Fibroblast of skin of right biceps (primary cell): ENCODE measurements at places on chromosomes 4 and X.

DNA sequence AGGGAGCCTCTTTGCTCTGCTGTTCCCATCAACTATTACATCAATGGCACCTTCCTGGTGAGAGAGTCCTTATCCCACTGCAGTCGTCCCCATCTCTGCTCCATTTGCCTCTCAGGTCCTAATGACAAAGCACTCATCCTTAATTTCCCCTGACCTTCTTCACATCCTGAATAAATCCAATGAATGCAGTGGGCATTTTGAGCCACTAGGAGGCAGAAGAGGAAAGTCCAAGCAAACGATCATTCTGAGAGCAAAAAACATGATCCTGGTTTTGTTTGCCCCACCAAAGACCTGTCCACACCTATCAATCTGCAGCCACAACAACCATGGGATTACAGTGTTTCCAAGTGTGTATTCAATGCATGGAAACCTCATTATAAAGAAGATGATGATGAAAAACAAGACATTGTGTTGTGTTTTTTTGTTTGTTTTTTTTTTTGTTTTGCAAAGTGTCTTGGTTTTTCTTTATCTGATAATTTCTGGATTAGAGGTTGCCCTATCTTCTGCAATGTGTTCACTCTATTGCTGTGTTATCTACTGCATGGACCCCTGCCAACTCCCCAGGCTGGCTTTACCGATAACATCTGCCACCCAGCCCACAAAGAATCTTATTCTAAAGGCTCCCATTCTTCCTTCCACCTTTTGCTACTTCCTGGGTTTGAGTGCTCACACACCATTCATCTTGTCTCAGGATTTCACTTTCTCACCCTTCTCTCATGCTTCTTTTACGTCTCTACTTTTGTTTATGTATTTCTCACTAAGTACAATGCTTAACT, 207.2 kb downstream of the NLGN4X start:
- peak; percentile 19 for DNase-seq

DNA sequence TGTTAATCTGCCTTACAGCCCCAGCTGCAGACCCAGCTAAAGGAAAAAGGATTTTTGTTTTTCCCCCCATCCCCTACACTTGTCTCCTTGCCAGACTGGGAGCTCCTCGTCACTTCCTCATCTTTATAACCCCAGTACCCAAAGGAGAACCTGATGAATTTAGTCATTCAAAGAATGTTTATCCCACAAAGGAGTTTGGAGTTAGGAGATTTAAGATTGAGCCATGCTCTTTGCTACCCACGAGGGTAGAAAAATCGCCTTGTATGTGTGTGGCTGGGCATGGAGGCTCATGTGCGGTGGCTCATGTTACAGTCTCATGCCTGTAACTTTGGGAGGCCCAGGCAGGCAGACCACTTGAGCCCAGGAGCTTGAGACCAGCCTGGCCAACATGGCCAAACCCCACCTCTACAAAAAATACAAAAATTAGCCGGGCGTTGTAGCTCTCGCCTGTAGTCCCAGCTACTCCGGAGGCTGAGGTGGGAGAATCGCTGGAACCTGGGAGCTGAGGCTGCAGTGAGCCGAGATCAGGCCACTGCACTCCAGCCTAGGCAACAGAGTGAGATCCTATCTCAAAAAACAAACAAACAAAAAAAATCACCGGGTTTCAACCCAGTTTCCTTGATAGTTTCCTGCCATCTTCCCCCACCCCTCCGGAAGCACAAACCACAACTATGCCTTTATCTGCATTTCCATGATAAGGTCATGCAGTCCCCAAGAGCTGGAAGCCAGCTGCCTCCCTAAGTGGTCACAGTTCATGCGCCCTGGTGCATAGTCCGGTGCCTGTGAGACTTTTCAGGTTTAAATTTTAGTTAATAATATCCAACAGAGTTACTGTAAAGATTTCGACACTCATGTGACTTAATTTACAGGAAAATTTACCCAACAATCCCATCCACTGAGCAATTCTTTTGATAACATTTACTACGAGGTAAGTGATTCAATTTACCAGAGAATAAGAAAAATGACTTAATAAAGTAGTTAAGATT, 1.5 kb downstream of the CFAP97 start:
- peak; percentile 54 for DNase-seq

GRCh38 chr4:4315461-4316149, 25.6 kb downstream of the ZBTB49 start:
- DNase-seq, result no peak

GRCh38 chr4:11805842-11806241, 377.1 kb upstream of the HS3ST1 start:
- DNase-seq, result no peak

DNA sequence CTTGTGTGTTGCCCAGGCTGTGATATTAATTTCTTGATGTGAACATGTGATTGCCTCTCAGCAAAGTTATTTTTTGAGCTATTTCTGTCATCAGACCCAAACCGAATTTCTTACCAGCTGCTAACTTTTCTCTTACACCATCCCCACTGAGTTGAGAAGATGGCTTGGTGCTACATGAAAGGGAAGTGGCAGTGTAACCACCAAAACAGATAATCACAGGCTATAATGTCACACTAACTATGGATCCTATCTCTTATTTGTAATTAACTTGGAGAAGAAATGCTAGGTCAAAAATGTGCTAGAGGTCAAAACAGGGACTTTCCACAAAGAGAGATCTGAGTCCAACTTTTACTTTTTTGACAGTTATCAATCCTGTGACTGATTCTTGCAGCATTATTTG, 43.8 kb downstream of the ELOVL6 start:
- DNase-seq, result no peak

DNA sequence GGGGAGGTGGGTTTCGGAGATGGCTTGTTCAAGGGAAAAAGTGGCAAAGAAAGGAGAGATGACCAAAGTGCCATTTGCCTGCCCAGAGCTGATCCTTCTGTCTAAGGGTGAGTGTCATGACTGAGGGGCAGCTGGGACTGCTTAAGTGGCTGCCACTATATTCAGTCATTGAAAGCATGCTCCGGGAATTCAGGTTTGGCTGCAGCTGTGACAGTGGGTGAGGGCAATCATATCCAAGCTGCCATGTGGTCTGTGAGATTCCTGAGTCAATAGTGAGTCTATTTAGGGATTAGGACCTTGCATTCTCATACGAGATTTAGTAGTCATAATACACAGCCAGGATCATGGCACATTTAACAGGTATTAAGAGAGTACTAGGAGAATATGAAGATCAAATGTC, 138.8 kb upstream of the BANK1 start:
- DNase-seq, result no peak

DNA sequence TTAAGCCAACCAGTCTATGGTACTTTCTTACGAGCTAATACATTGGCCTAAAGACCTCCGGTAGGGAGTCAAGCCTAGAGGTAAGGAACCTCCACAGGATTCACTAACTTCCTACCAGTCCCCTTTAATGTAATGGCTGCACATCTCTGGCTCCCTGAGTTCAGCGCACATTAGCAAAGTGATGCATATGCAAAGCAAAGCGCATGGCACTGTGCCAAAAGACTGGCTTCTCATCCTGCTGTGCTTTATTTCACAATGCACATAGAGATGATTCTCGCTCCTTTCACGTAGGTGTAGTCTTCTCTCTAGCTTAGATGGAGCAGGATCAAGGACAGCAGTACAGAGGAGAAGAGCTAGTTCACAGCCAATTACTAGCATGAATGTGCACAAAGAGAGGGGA, 14.6 kb upstream of the CLTRN start:
- DNase-seq, result peak; percentile 10

DNA sequence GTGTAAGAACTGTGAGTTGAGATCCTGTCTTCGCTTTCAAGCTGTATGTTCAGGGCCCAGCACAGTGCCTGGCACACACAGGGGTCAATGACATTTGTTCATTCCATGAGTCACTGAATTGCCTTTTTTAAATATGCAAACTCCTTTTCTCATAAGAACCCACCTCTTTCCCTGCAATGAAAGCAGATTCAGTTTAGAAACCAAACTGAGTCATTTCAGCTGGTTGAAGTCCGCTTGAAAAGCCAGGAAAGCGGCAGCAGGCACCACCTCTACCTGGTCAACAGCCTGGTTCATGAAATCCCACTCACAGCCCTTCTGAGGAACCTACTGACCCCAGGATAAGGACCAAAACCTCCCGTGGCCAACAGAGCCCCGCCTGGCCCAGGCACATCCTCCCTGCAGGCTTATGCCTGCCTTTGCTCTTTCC, 4.5 kb upstream of the C1QTNF7 start:
- DNase-seq, result no peak

DNA sequence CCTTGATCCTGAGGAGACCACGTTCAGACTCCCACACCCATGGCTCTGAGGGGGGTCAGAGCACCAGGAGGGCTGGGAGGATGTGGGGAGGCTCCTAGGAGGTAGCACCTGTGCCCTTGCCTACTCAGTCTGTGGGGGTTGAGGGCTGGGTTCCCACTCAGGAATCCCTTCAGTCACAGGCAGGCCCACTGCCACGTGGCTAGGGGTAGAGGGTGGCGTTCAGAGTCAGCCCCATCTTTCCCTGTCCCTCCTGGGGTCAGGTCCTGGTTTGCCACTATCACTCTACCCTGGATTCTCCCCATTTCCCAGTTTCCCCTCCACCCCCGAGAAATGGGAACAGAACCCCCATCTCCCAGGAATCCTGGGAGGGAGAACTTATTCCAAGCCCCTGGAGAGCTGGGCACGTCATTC, 111.3 kb downstream of the PSAPL1 start:
- DNase-seq, result no peak

GRCh38 chr4:1784789-1785591, 8.1 kb upstream of the FGFR3 start:
- no peak for DNase-seq

GRCh38 chr4:180280076-180280475, 1963.1 kb upstream of the TENM3 start:
- DNase-seq, result no peak

GRCh38 chr4:183335369-183335940, 13.2 kb upstream of the CLDN24 start:
- peak; percentile 93 for DNase-seq

GRCh38 chr4:10164877-10165283, 48.3 kb upstream of the WDR1 start:
- DNase-seq, result peak; percentile 33

DNA sequence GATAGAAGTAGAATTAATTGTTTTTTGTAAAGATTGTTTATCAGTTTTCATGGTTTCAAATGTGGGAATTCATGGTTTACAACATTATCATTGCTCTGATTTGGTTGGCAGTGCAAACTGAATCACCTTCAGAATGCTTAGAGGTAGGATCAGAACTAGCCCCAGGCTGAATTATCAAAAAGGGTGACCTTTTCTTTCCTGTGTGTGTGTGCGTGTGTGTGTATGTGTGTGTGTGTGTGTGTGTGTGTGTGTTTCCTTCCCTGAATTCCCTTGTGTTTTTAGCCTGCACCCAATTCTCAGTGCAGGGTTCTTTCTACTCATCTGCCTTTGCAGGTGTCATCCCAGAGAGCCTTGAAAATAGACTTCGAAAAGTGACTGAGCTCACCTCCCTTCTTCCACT, 125.0 kb downstream of the BMPR1B start:
- no peak for DNase-seq

DNA sequence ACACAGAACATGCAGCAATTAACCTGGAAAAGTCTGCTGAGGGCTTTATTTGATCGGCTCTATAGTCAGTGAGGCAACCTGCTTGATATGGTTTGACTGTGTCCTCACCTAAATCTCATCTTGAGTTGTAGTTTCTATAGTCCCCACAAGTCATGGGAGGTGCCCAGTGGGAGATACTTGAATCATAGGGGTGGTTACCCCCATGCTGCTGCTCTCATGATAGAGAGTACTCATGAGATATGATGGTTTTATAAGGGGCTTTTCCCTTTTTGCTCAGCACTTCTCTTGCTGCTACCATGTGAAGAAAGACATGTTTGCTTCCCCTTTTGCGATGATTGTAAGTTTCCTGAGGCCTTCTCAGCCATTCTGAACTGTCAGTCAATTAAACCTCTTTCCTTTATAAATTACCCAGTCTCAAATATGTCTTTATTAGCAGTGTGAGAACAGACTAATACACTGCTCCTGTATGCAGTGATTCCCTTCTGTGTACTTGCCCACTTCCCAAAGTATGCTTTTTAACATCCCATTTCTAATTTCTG, 78.2 kb downstream of the NPFFR2 start:
- DNase-seq, result no peak

DNA sequence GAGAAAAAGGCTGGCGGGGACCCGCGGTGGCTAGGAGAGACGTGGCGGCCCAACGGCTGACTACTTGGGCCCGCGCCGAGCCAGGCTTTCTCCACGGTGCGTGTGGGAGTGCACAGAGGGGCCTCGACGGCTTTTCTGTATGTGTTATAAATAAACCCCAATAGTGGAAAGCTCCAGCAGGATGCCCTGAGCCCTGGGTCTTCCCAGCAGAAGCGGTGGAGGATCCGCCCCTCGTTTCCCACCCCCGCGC, 268 bp upstream of the PRRG1 start:
- no peak for DNase-seq

DNA sequence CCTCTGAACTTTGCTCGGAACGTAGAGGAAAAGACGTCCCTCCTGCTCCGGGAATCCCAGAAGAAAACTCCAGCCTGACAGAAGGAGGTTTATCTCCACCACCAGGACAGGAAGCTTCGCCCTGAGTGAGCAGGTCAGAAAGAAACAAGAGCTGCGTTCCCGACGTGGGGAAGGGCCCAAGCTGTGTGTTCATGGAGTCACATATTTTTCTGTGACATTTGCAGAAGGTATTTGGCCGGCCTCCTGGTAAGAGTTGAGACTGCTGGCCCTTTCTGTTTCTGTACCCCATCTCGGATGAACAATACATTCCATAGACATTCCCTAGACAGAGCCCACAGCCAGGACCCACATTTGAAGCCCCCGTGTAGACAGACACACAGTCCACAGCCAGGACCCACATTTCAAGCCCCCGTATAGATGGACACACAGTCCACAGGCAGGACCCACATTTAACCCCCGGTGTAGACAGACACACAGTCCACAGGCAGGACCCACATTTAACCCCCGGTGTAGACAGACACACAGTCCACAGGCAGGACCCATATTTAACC, 230.8 kb downstream of the SHOX start:
- peak; percentile 83 for DNase-seq

DNA sequence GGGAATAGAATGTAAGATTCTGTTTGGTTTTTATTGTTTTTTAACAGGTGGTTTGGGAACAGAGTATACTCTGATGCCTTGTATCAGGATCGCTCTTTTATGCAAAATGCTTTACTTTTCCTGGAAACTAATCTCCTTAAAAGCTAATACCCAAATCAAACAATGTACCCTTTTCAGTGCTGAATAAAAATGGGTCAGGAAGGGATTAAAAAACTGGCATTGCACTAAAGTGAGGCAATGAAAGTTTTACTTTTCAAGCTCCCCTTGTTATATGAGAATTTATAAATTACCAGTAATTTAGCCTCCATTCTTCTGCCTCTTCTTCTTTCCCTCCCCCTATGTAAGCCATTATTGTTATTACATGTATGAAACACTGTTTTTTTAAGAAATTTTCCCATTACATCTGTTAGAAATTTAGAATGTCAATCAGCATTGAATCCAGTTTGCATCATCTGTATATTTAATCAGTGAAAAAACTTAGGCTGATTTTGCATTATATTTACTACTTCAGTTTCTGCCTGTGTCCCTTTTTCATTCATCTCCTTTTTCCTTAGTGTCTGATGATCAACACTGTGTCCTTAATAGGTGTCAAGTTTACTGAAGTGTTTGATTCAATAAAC, 89.7 kb upstream of the NPNT start:
- DNase-seq, result no peak
